ENCODE measurements at places on chromosomes 3 and 15. TPM values are rescaled to one million over a fixed set of nuclear protein-coding genes. Genes with fewer than 3 reads are reported as not detected.
A peak's percentile ranks its signal among the peaks of the same experiment; 100 is the strongest.

DNA sequence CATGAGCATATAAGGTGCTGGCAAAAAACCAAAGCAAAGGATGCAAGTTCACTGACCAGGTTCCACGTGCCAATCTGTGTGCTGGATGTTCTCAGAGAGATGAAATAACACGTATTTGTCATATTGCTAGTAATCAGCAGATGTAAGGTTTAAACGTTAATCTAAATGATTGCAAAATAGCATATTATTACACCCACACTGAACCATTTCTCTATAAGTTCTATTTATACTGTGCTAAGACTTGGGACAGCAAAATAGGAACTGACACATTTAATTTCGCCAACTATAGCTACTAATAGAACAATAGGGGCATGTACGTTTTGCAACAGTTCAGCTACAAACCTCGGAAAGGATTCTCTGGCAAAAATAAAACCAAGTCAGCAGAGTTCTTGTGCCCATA lies 350.3 kb upstream of the ZNF385D start:
- no peaks in the 10 kb centered on the region for H3K36me3 ChIP-seq
- no peak for DNase-seq
- no peak overlapping the region for H3K27ac ChIP-seq
- no peak overlapping the region for H3K4me3 ChIP-seq

- no peak overlapping the region for H3K27ac ChIP-seq
- H3K27me3 ChIP-seq, result no peaks in the 10 kb centered on the region
- no peak for DNase-seq
- H3K4me1 ChIP-seq, result no peaks in the 10 kb centered on the region
- no peak overlapping the region for H3K4me3 ChIP-seq
- H3K36me3 ChIP-seq, result no peaks in the 10 kb centered on the region
Observed at GRCh38 chr3:144235489-144235888, 263.9 kb downstream of the DIPK2A start.

DNA sequence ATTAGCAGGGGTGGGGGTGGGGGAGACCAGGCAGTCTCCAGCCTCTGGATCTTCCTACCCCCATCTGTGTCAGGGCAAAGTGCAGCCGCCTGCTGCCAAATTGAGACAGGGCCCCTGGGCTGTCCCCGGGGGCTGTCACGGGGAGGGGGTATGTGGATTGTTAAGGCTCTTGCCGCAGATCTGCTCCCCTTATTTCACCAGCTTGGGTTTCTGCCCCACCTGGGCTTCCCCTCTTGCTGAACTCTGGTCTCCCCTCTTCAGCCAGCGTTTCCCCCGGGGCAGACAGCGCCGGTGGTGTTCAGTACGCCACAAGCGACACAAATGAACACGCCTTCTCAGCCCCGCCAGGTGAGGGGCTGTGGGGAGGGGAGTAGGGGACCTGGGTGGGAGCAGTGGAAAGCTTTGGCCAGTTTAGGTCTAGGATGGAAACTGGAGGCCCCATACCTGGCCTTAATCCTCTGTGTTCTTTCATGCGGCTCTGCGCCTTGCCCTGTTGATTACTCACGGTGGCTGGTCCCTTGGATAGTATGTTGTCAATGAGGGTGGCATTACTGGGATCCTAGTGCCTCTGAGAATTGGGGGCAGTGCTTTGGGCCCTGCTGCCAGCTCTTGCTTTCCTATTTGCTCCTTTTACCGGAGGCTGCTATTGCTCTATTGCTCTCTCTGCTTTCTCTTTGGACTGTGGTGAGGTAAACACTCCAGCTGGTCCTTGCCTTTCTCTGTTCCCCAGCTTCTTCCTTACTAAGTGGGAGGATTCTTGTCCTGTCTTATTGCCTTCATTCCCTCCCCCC lies 1.7 kb downstream of the EIF4G1 start:
- peak overlapping the region; percentile 89 for H3K4me3 ChIP-seq
- H3K36me3 ChIP-seq, result peaks cover 1% of the 10 kb centered on the region

- no peaks in the 10 kb centered on the region for H3K27me3 ChIP-seq
- no peaks in the 10 kb centered on the region for H3K36me3 ChIP-seq
- no peak overlapping the region for H3K27ac ChIP-seq
Observed at GRCh38 chr3:30890907-30891306, 3.6 kb downstream of the GADL1 start.

DNA sequence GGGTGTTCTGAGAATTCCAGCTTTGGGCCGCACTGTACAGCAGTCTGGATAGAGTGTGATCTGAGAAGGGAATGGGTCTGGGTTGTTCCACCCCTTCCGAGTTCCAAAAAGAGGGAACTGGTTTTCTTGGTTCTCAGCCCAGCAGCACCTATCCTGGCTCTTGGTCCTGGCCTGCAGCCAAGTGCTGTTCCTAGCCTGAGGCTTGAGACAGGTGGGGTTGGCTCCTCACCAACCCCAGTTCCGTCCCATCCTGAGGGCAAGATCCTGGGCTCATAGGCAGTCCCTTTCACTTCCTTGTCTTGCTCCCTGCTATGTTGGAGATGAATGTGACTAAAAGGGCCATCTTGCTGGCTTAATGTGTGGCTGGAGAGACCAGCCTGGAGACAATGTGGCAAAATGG lies 15.2 kb downstream of the IVD start:
- H3K36me3 ChIP-seq, result no peaks in the 10 kb centered on the region
- peaks cover 5% of the 10 kb centered on the region for H3K4me1 ChIP-seq
- DNase-seq, result no peak

DNA sequence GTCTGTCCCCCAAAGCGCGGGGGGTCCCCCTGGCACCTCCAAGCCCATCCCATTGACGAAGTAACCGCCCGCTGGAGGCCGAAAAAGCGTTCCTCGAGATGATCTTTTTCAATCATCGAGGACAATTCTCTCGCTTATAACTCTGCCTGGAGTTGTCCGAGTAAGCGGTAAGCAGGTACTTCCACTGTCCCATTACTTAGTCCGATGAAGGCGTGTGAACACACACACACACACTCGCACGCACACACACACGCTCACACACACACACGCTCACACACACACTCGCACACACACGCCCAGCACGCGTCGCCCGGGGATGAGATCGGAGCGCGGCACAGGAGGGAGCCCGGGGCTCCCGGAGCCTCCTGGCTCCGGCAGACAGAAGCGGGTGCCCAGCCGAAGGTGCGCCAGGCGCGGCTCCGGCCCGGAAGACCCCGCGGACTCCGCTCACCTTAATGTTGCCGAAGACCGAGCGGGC lies 430 bp downstream of the SLCO2A1 start:
- H3K36me3 ChIP-seq, result no peaks in the 10 kb centered on the region
- H3K4me1 ChIP-seq, result no peaks in the 10 kb centered on the region
- H3K27me3 ChIP-seq, result no peaks in the 10 kb centered on the region
- DNase-seq, result no peak
- peak overlapping the region; percentile 53 for H3K27ac ChIP-seq
- H3K4me3 ChIP-seq, result peak overlapping the region; percentile 78

- no peak for DNase-seq
- H3K4me3 ChIP-seq, result no peak overlapping the region
- H3K27ac ChIP-seq, result no peak overlapping the region
Observed at GRCh38 chr3:75295013-75295412, 369.1 kb upstream of the FRG2C start.

GRCh38 chr15:75027551-75027950 lies 4.2 kb downstream of the PPCDC start:
- no peak for DNase-seq
- H3K4me1 ChIP-seq, result peaks cover 30% of the 10 kb centered on the region
- H3K27ac ChIP-seq, result no peak overlapping the region
- H3K4me3 ChIP-seq, result no peak overlapping the region
- no peaks in the 10 kb centered on the region for H3K36me3 ChIP-seq
- H3K27me3 ChIP-seq, result no peaks in the 10 kb centered on the region

GRCh38 chr3:142530296-142530695 lies 48.2 kb downstream of the ATR start:
- no peak overlapping the region for H3K27ac ChIP-seq
- H3K27me3 ChIP-seq, result no peaks in the 10 kb centered on the region
- no peak overlapping the region for H3K4me3 ChIP-seq
- H3K4me1 ChIP-seq, result no peaks in the 10 kb centered on the region
- H3K36me3 ChIP-seq, result no peaks in the 10 kb centered on the region

DNA sequence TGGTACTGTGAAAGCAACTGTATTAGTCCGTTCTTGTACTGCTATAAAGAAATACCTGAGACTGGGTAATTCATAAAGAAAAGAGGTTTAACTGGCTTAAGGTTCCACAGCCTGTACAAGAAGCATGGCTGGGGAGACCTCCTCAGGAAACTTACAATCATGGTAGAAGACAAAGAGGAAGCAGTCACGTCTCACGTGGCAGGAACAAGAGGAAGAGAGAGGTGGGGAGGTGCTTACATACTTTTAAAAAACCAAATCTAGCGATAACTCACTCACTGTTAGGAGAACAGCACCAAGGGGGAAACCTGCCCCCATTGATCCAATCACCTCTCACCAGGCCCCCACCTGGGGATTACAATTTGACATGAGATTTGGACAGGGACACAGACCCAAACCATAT lies 48.9 kb downstream of the IQGAP1 start:
- no peak for DNase-seq
- H3K27me3 ChIP-seq, result no peaks in the 10 kb centered on the region
- H3K4me1 ChIP-seq, result no peaks in the 10 kb centered on the region
- H3K4me3 ChIP-seq, result no peak overlapping the region

The INTS14 gene
- 37.7 TPM for total RNA-seq

DNA sequence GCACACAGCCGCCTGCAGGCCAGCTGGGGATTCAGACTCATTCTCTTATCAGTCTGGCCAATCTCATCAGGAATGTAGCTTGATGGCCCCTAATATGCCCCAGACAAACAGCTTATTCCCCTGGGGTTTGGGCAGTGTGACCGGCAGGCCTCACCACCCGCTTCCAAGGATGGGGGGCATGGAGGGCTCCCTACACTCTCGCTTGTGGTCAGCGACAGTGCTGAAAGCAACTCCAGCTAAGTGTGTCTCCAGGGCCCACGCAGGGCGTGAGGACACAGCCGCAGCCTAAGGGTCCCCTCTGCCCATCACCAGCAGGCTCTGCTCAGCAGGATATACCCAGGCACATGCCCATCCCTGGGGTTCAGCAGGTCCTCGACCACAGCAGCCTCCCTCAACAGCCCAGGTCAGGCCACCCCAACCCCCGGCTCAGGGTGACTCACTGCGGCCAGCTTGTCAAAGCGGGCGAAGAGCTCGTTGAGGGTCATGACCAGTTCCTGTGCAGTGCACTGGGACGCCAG lies 116.7 kb downstream of the ADCY5 start:
- no peak for DNase-seq
- no peak overlapping the region for H3K4me3 ChIP-seq
- no peaks in the 10 kb centered on the region for H3K4me1 ChIP-seq
- no peaks in the 10 kb centered on the region for H3K27me3 ChIP-seq
- no peak overlapping the region for H3K27ac ChIP-seq
- no peaks in the 10 kb centered on the region for H3K36me3 ChIP-seq

The UQCC5 gene
- 38.6 TPM for total RNA-seq

The ETFA gene
- 241 TPM for total RNA-seq

- H3K4me1 ChIP-seq, result peaks cover 31% of the 10 kb centered on the region
- H3K27me3 ChIP-seq, result no peaks in the 10 kb centered on the region
- H3K36me3 ChIP-seq, result no peaks in the 10 kb centered on the region
- H3K4me3 ChIP-seq, result no peak overlapping the region
- DNase-seq, result peak; percentile 79
Observed at GRCh38 chr15:60918234-60918959, 310.7 kb downstream of the RORA start.

- no peaks in the 10 kb centered on the region for H3K27me3 ChIP-seq
- no peak overlapping the region for H3K4me3 ChIP-seq
- peaks cover 48% of the 10 kb centered on the region for H3K4me1 ChIP-seq
Observed at GRCh38 chr15:67174864-67175573, 79.4 kb downstream of the AAGAB start.

The SLC27A2 gene
- 31.2 TPM for total RNA-seq

GRCh38 chr3:69815970-69816369 lies 76.7 kb downstream of the MITF start:
- DNase-seq, result no peak
- no peak overlapping the region for H3K27ac ChIP-seq
- peaks cover 39% of the 10 kb centered on the region for H3K4me1 ChIP-seq

The LYZL4 gene
- not detected for total RNA-seq

The SPSB4 gene
- not detected for total RNA-seq

The PRR20G gene
- total RNA-seq, result not detected

- no peaks in the 10 kb centered on the region for H3K36me3 ChIP-seq
- no peaks in the 10 kb centered on the region for H3K27me3 ChIP-seq
- H3K4me3 ChIP-seq, result no peak overlapping the region
- H3K4me1 ChIP-seq, result no peaks in the 10 kb centered on the region
Observed at GRCh38 chr3:193483988-193484539, 70.6 kb downstream of the ATP13A4 start.

The ADCY5 gene
- total RNA-seq, result 0.91 TPM
